Trophoblast cell (in vitro differentiated cells and primary cell): ENCODE measurements at places on chromosomes 7 and 10.

DNA sequence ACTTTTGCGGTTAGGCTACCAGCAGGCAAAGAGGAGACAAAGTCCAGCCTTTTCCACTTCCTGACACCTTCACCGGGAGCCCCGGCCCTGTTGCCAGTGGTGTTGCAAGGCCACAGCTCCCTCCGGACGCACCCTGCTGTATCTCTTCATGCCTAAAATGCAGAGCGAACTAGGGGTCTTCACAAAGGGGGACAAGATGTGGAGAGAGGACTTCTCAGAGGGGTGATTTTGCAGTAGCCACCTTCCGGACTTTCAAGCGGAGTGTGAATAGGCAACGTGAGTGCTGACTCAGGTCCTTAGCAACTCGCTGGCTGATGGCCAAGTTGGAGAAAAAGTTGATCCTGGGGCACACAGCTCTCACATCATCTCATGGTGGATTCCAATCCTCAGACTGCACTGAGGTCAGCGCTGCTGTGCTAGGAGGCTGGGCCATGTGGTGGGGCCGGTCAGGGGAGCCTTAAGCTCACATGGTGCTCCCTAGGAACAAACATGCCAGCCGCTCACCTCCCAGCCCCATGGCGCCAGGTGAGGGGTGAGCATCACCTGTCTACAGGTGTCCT, 166.3 kb downstream of the LCOR start:
- no peaks in the 10 kb centered on the region for H3K36me3 ChIP-seq
- H3K4me3 ChIP-seq: no peak overlapping the region
- no peak overlapping the region for H3K27ac ChIP-seq
- no peak for DNase-seq
- no peaks in the 10 kb centered on the region for H3K27me3 ChIP-seq
- H3K4me1 ChIP-seq: no peaks in the 10 kb centered on the region

GRCh38 chr10:11272915-11273389, 255.3 kb downstream of the CELF2 start:
- H3K27ac ChIP-seq: no peak overlapping the region
- H3K4me1 ChIP-seq: peaks cover 2% of the 10 kb centered on the region
- no peaks in the 10 kb centered on the region for H3K36me3 ChIP-seq
- no peak overlapping the region for H3K4me3 ChIP-seq
- no peaks in the 10 kb centered on the region for H3K27me3 ChIP-seq
- no peak for DNase-seq

DNA sequence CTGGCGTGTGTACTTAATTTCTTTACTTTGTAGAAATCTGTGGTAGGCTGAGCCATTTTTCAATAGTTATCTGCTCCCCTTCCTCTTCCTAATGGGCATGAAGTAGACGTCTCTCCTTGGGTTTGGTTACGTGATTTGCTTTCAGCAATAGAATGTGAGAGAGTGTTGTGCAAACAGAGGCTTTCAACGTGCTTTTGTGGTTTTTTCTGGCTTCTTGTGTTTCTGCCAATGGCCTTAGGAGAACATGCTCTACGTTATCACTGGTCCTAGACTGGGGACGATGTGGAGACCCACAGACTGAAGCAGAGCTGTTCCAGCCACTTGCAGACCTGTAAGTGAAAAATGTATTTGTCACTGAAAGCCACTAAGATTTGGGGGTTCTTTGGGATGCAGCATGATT, 107.2 kb upstream of the NPTX2 start:
- H3K4me1 ChIP-seq: no peaks in the 10 kb centered on the region
- no peak overlapping the region for H3K4me3 ChIP-seq
- DNase-seq: no peak
- no peaks in the 10 kb centered on the region for H3K36me3 ChIP-seq
- H3K27ac ChIP-seq: no peak overlapping the region

- no peaks in the 10 kb centered on the region for H3K36me3 ChIP-seq
- H3K4me3 ChIP-seq: no peak overlapping the region
- H3K27ac ChIP-seq: no peak overlapping the region
- no peak for DNase-seq
- H3K4me1 ChIP-seq: no peaks in the 10 kb centered on the region
These were observed 133.8 kb downstream of the CNOT4 start for GRCh38 chr7:135375908-135376699.

DNA sequence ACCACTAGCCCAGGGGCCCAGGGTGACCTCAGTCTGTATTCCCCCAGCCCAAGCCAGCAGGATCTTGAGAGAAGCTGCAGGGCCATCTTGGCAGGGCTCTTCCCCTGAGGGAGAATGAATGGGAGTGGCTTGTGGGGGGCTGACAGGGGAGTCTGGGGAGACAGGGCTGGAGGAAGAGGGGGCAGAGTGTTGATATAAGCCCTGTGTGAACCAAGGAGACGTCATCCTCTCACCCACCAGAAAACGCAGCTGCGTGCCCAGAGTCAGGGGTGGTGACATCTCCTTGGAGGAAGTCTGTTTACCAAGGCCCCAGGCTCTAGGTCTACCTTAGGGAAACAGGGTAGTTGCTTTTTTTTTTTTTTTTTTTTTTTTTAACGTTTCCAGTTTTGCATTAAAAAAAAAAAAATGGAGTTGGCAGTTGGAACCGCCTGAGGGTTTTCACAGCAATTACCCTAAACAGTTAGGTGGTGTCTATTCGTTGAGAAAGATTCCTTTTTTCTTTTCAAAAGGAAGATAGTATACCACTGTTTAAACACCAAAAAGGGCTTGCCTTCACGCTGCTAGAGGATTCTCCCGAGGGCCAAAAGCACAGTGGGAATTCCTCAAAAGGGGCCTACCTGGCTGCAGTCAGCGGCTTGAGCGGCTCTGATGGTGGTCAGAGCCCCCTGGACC, 113.8 kb downstream of the PRPF18 start:
- no peak overlapping the region for H3K4me3 ChIP-seq
- peaks cover 26% of the 10 kb centered on the region for H3K36me3 ChIP-seq
- H3K27ac ChIP-seq: no peak overlapping the region
- no peaks in the 10 kb centered on the region for H3K27me3 ChIP-seq

GRCh38 chr10:70652761-70653657, 19.3 kb upstream of the ADAMTS14 start:
- H3K4me3 ChIP-seq: no peak overlapping the region
- no peaks in the 10 kb centered on the region for H3K36me3 ChIP-seq
- no peak for DNase-seq

DNA sequence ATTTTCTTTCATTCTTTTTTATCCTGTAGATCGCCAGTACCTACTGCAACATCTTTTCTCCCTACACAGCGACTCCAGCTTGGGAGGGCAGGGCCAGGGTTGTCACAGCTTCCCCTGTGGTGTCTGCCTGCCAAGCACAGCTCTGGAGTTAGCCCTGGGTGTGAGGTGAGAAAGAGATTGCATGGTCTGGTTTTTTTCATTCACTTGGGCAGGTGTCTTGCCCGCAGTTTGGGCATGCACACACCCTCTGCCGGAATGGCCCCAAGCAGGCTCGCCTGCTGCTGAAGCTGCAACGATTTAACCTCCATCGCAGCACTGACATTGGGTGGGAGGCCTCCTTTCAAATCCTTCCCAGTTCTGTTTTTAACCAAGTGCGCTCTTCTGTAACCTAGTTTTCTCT, 132.8 kb downstream of the WNT2 start:
- H3K4me1 ChIP-seq: no peaks in the 10 kb centered on the region
- H3K27ac ChIP-seq: no peak overlapping the region
- H3K27me3 ChIP-seq: no peaks in the 10 kb centered on the region
- no peak for DNase-seq

- H3K27ac ChIP-seq: no peak overlapping the region
- no peaks in the 10 kb centered on the region for H3K4me1 ChIP-seq
- no peak overlapping the region for H3K4me3 ChIP-seq
These were observed 42.6 kb downstream of the SHH start for GRCh38 chr7:155769701-155770100.

- H3K4me3 ChIP-seq: no peak overlapping the region
- H3K4me1 ChIP-seq: no peaks in the 10 kb centered on the region
- no peak overlapping the region for H3K27ac ChIP-seq
These were observed 98.4 kb downstream of the GNAT3 start for GRCh38 chr7:80413383-80413945.

DNA sequence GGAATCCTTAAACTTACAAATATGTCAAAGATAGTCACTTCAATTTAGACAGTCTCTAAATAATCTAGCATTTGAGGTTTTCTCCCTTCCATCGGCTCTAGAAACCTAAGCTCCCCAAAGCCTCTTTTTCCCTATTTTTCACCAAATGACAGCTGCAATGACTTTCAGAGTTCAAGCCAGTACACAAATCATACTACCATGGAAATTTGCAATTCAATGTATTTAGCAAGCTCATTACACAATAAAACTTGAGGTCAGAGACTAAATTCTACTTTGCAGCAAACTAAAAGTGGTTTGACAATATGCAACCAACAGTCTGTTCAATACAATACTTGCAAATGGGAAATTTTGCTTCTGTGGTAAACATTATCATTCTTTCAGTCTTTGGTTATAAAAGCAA, 80.3 kb downstream of the SKIDA1 start:
- H3K27ac ChIP-seq: no peak overlapping the region
- H3K4me3 ChIP-seq: no peak overlapping the region
- no peaks in the 10 kb centered on the region for H3K36me3 ChIP-seq
- no peak for DNase-seq
- no peaks in the 10 kb centered on the region for H3K27me3 ChIP-seq
- no peaks in the 10 kb centered on the region for H3K4me1 ChIP-seq
